ENCODE measurements at places on chromosomes 6 and 20.

GRCh38 chr6:79212859-79213258 lies 21.6 kb downstream of the HMGN3 start:
- DNase-seq: no peak

DNA sequence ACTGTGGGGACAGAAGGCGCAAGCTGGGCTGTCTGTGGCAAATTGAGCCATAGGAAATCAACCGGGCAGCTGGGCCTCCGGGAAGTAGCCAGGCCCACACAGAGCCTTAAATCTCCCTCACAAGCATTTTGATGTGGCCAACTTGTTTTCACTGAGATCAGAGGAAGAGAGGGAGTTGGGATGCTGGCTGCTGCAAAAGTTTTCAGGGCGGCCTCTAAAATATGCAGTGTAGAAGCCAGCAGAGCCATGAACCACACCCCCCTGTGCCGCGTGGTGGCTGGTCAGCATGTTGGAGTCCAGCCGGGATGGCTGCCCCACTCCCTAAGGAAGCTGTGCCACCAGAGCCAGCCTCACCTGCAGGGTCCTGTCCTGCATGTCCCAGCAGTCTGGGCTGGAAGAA lies 167.4 kb downstream of the CDC5L start:
- no peak for DNase-seq

GRCh38 chr6:169990095-169991030 lies 238.9 kb downstream of the ERMARD start:
- DNase-seq: peak; percentile 9

DNA sequence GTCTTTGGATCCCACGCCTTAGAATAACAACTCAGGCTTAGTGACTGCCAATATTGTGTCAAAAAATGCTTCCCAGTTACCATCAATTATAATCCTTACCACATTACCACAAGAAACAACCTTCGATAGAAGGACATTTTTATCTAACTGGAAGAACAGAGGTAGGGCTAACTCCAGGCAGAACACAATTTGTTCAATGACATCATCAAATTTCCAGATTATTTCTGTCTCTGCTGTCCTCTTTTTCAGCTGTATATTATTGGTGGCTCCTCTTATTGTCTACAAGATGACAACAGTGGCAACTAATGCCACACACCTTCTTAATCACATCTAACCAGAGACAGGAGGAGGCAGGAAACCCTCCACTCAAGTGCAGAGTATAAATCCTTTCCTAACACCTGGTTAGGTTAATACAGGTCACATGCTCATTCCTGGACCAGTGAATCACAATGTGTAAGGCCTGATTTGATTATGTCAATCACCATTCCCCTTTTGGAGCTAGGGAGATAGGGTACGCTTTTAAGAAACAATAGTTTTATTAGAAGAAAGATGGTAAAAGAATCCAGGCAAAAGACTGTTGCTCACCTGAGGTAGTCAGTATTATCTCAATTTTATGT lies 18.0 kb downstream of the KHDC1L start:
- no peak for DNase-seq

DNA sequence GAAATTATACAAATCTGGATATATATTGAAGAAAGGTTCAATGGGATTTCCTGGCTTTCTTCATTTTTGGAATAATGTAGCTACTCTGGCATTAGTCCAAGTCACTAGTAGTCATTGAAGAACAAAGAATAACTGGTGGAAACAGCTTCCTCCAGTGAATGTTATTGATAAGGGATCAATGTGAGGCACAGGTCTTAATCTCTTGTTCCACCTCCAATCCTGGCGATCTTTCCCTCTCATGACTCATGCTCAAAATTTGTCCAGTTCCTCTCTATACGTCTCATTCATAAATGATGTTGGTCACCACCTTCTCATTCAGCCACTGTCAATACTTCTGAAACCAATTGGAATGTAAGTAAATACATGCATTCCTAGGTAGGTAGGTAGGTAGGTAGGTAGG lies 185.0 kb upstream of the BMP2 start:
- no peak for DNase-seq

GRCh38 chr6:96844530-96844929 lies 7.3 kb upstream of the GPR63 start:
- DNase-seq: no peak
